ENCODE measurements at places on chromosomes 3 and 15.

- H3K36me3 ChIP-seq = no peaks in the 10 kb centered on the region
- H3K27ac ChIP-seq = no peak overlapping the region
- H3K4me3 ChIP-seq = peak overlapping the region; percentile 50
- DNase-seq = peak; percentile 14
- H3K4me1 ChIP-seq = no peaks in the 10 kb centered on the region
These were observed 6.7 kb downstream of the EPHA3 start for GRCh38 chr3:89113893-89114840.

DNA sequence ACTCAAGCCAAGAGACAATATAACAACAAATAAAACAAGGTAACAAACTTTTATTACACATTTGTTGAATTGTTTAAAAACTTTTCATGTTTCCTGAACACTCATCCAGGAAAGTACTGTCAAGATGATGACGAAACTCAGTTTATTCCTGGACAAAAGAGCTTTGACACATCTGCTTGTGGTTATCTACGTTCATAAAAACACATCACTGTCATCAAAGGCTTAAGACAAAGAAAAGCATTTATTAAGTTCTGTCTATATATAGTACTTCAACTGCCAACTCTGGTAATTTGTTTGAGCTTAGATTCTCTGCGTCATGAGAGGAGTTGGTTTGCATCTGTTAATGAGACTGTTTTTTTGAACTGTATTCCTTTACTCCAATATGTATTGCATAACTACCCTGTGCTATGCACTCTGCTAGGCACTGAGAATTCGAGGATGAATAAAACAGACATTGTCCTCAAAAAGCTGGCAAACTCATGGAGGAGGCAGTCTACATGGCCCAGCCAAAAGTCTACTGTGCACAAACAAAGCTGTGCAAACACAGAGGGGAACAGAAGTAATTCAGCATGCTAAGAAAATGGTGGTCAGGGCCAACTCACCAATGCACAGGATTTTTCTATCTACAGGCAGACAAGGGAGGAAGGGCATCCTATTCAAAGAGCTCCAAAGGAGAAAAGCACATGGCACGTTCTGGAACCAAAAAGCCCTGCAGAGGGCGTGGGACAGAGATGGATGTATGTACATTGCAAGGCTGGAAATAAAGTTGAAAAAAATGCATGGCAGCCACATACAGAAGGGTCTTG lies 21.5 kb downstream of the PLD1 start:
- H3K4me1 ChIP-seq = no peaks in the 10 kb centered on the region
- no peaks in the 10 kb centered on the region for H3K36me3 ChIP-seq
- no peak overlapping the region for H3K27ac ChIP-seq
- no peak for DNase-seq
- no peaks in the 10 kb centered on the region for H3K27me3 ChIP-seq

GRCh38 chr3:14634763-14635400 lies 16.7 kb upstream of the CCDC174 start:
- no peaks in the 10 kb centered on the region for H3K36me3 ChIP-seq
- peaks cover 4% of the 10 kb centered on the region for H3K27me3 ChIP-seq
- no peaks in the 10 kb centered on the region for H3K4me1 ChIP-seq
- no peak overlapping the region for H3K27ac ChIP-seq
- no peak for DNase-seq
- H3K4me3 ChIP-seq = no peak overlapping the region

GRCh38 chr3:155065537-155065936 lies 14.6 kb upstream of the MME start:
- H3K4me3 ChIP-seq = no peak overlapping the region
- no peaks in the 10 kb centered on the region for H3K36me3 ChIP-seq
- H3K4me1 ChIP-seq = peaks cover 7% of the 10 kb centered on the region
- no peaks in the 10 kb centered on the region for H3K27me3 ChIP-seq
- H3K27ac ChIP-seq = peak overlapping the region; percentile 59

DNA sequence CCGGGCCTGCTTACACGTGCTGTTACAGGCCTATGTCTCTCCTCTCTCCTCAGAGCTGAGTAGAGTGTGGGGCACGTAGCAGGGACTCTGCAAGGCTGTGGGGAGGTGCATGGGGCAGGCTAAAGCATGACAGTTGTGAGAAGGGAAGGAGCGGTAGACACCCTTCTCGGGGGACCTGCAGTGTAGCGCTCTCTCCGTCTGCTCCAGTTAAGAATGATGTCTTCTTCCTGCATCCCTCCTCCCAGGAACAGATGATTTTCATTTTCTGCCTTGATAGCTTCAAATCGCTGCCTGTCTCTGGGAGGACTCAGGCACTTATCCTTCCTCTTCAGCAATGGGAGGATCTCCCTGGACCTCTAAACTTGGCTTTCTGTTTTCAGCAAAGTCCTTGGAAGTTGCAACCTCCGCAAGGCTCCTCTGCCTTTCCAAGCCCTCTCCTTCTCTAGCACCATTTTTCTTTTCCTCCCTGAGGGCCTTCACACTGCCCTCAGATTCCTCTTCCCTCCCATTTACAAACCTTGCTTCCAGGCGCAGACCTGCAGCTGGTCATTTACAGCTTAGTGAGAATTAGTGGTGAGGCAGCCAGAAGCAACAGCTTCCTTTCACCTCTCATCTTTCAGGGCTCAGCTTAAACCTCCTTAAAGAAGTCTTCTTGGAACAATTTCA lies 23.4 kb upstream of the TLE3 start:
- no peaks in the 10 kb centered on the region for H3K4me1 ChIP-seq
- no peak for DNase-seq
- H3K4me3 ChIP-seq = no peak overlapping the region
- no peaks in the 10 kb centered on the region for H3K36me3 ChIP-seq
- H3K27ac ChIP-seq = no peak overlapping the region

GRCh38 chr3:75220932-75221331 lies 443.2 kb upstream of the FRG2C start:
- H3K36me3 ChIP-seq = no peaks in the 10 kb centered on the region
- H3K4me3 ChIP-seq = no peak overlapping the region
- no peaks in the 10 kb centered on the region for H3K27me3 ChIP-seq
- no peak overlapping the region for H3K27ac ChIP-seq
- H3K4me1 ChIP-seq = no peaks in the 10 kb centered on the region

GRCh38 chr3:129183569-129184395 lies at the start of gene CNBP:
Gene CNBP, minus strand, starts transcription at chr3:129183896. Its CDS starts 12,139 bp downstream, at chr3:129171757.
- no peaks in the 10 kb centered on the region for H3K27me3 ChIP-seq
- H3K27ac ChIP-seq = peak within 1 kb of the TSS; percentile 99
- H3K36me3 ChIP-seq = no peaks in the 10 kb centered on the region
- peak within 1 kb of the TSS; percentile 97 for H3K4me3 ChIP-seq
- DNase-seq = peak; percentile 94
- peaks cover 44% of the 10 kb centered on the region for H3K4me1 ChIP-seq

DNA sequence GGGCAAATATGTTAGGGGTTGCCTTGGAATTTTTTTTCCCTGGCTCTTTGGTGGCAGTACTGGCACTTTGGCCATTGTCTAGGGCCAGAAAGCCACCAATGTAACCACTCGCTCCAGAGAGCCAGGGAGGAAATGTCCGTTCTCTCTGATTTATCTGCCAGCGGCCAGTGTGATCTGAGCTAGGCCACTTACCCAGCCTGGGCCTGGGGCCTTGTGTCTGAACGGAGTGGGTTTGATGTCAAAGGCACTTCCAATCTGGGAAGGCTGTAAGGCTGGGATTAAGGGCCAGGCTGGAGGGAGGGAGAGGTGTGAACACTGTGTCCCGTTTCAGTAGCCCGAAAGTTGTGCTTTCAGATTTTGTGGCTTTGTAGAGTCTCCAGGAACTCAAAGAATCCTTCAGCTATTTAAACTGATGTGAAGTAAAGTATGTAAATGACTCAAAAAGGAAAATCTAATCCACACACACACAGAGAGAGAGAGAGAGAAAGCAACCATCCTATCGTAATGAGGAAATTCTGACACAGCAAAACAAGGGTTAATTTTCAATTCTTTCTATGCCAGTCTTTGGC lies 271.0 kb downstream of the PDZRN3 start:
- no peaks in the 10 kb centered on the region for H3K36me3 ChIP-seq
- DNase-seq = no peak
- no peak overlapping the region for H3K27ac ChIP-seq
- no peak overlapping the region for H3K4me3 ChIP-seq

DNA sequence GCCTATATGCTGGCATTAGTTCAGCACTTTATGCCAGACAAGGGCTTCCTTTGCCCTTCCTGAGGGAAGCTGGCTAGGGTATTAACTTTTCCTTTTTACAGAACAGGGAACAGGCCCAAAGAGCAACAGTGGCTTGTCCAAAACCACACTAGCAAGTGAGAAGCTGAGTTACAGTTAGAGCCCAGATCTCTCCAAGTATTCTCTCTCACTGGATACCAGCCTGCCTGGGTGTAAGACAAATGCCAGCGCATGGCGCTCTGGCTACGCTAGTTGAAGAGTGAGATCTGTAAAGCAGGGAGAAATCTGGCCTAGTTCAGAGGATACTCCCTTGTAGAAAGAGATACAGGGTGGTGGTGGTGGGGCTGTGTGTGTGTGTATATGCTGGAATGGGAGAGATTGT lies 38.4 kb downstream of the RAB11A start:
- no peaks in the 10 kb centered on the region for H3K4me1 ChIP-seq
- H3K36me3 ChIP-seq = no peaks in the 10 kb centered on the region
- H3K4me3 ChIP-seq = no peak overlapping the region
- no peak for DNase-seq
- no peak overlapping the region for H3K27ac ChIP-seq

- DNase-seq = no peak
- H3K4me3 ChIP-seq = no peak overlapping the region
- H3K27me3 ChIP-seq = peaks cover 17% of the 10 kb centered on the region
- no peak overlapping the region for H3K27ac ChIP-seq
- H3K36me3 ChIP-seq = no peaks in the 10 kb centered on the region
These were observed 1.3 kb downstream of the SLC27A2 start for GRCh38 chr15:50183112-50183794.

GRCh38 chr3:64316971-64317370 lies 91.7 kb upstream of the PRICKLE2 start:
- DNase-seq = no peak
- H3K4me3 ChIP-seq = no peak overlapping the region
- no peaks in the 10 kb centered on the region for H3K36me3 ChIP-seq
- H3K4me1 ChIP-seq = no peaks in the 10 kb centered on the region

GRCh38 chr15:57031082-57031481 lies 112.6 kb downstream of the TCF12 start:
- H3K36me3 ChIP-seq = no peaks in the 10 kb centered on the region
- peak overlapping the region; percentile 52 for H3K27ac ChIP-seq
- H3K4me1 ChIP-seq = peaks cover 19% of the 10 kb centered on the region
- DNase-seq = no peak
- no peak overlapping the region for H3K4me3 ChIP-seq

- H3K4me1 ChIP-seq = peaks cover 35% of the 10 kb centered on the region
- H3K27me3 ChIP-seq = no peaks in the 10 kb centered on the region
- peak overlapping the region; percentile 90 for H3K27ac ChIP-seq
- no peaks in the 10 kb centered on the region for H3K36me3 ChIP-seq
- no peak for DNase-seq
- H3K4me3 ChIP-seq = peak overlapping the region; percentile 50
These were observed 29.3 kb downstream of the BTD start for GRCh38 chr3:15630646-15631350.

GRCh38 chr3:11609481-11609880 lies 34.2 kb downstream of the VGLL4 start:
- no peak for DNase-seq
- no peak overlapping the region for H3K4me3 ChIP-seq
- no peaks in the 10 kb centered on the region for H3K27me3 ChIP-seq
- H3K4me1 ChIP-seq = peaks cover 96% of the 10 kb centered on the region

DNA sequence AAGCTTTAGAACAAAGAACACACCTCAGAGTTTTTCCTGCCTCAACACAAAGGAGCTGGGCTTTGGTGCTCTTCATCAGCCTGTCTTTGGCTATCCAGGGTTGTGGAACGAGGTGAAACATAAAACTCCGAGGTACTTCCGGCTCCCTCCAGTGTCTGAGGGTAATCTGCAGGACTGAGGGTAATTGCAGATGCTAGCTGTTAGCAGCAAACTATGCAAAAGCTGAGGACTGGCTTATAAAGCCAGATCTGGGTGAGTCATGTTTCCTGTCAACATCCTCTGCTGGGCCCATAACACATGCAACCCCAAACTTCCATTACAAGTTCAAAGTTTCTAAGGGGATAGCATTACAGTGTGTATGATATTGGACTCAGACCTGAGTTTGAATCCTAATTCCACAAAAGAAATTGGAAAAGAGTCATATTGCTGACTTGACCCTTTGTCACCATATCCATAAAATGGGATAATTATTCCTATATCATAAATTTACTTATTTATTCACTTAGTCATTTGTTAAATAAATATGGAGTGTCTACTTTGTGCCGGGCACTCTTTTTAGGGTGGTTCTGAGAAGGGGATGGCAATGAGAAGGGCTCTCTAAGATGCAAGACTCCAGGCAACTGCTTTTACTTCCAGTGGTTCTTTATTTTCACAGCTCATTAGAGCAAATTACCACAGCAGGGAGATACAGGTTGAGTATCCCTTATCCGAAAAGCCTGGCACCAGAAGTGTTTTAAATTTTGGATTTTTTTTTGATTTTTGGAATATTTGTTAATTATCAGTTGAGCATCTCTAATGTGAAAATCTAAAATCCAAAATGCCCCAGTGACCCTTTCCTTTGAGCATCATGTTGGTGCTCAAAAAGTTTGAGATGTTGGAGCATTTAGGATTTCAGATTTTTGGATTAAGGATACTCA lies 9.5 kb upstream of the TRIM69 start:
- H3K36me3 ChIP-seq = peaks cover 5% of the 10 kb centered on the region
- peaks cover 24% of the 10 kb centered on the region for H3K4me1 ChIP-seq
- H3K27me3 ChIP-seq = no peaks in the 10 kb centered on the region
- no peak overlapping the region for H3K4me3 ChIP-seq
- peak overlapping the region; percentile 96 for H3K27ac ChIP-seq
- DNase-seq = peak; percentile 29

GRCh38 chr3:6282918-6283317 lies 578.0 kb upstream of the GRM7 start:
- H3K36me3 ChIP-seq = no peaks in the 10 kb centered on the region
- no peak overlapping the region for H3K4me3 ChIP-seq
- peak; percentile 13 for DNase-seq
- H3K4me1 ChIP-seq = no peaks in the 10 kb centered on the region
